ENCODE measurements at places on chromosomes 16 and 17. TPM values are rescaled to one million over a fixed set of nuclear protein-coding genes. Genes with fewer than 3 reads are reported as not detected.
A peak's percentile ranks its signal among the peaks of the same experiment; 100 is the strongest.

DNA sequence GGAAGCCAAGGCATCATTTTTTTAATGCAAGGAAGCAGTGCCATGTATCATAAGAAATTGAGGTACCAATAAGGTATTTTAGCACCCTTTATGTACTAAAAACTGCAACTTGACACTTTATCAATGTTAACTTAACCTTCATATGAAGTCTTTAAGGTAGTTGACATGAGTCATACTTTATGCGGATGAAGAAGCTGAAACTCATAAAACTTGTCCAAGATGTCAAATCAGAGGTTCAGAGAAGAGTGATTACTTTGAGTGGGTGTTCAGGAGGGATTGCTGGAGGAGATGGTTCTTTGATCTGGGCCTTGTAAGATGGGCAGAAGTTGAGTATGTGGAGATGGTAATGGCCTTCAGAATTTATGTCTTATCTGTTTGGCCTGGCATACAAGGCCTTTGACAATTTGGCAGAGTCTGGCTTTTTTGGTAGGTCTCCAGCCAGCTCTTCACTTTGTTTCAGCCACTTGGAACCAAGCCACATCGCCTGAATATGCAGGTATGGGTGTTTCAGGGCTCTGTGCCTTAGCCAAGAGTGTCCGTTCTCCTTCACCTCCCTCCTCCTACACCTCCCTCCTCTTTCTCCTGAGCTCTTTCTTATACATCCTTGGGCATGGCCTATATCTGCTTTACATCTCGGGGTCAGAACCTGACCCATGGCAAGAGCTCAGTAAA is 23.7 kb downstream of the YPEL2 start:
- DNase-seq, result peak; percentile 80

- DNase-seq, result no peak
Observed at GRCh38 chr16:28106467-28107215, 43.1 kb upstream of the GSG1L start.

DNA sequence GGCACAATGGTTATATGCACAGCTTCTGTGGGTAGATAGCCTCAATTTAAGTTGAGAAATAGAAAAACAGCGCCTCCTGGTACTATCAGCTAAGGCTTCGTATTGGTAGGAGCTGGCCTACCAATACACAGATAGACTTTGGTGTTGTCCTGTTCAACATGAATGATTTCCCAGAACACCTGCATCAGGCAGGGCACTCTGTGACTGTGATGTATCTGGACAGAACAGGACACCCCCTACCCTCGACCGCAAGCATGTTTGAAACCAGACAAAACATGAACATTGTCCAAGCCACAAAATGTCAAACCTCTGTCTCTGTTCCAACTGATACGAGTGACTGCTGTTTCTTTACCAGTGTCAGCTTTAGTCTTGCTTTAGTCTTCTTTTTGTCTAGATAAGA is 144.9 kb downstream of the HAPSTR1 start:
- no peak for DNase-seq

DNA sequence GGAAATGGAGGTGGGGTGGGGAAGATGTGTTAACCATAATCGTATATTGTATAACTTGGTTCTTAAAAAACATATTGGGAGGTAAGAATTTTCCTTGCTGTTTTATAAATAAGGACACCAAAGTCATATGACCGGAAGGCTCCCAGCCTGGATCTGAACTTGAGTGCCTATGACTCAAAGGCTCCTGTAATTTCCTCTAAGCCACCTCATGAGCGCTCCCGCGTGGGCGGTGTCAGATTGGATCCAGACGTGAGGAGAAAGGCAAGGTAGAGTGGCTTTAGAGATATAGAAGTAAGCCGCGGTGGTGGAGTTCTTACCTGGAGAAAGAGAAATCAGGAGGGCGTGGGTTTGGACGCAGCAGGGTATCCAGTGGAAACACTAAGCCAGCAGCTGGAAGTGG is 196.2 kb upstream of the NLRP1 start:
- DNase-seq, result no peak

PKMYT1 gene
- 19.0 TPM for total RNA-seq
